Omental fat pad (tissue), 4 donors: ENCODE measurements at places on chromosomes 2 and 18. TPM values are rescaled to one million over a fixed set of nuclear protein-coding genes. Genes with fewer than 3 reads are reported as not detected.

Gene DAW1
- total RNA-seq = not detected

Gene ACADL
- total RNA-seq = 9.7 TPM

Gene ACVR1C
- total RNA-seq = 37.0 TPM

Gene SERPINB13
- not detected for total RNA-seq

Gene LINC00305
- total RNA-seq = not detected

Gene POTEE
- 0.12 TPM for total RNA-seq

DNA sequence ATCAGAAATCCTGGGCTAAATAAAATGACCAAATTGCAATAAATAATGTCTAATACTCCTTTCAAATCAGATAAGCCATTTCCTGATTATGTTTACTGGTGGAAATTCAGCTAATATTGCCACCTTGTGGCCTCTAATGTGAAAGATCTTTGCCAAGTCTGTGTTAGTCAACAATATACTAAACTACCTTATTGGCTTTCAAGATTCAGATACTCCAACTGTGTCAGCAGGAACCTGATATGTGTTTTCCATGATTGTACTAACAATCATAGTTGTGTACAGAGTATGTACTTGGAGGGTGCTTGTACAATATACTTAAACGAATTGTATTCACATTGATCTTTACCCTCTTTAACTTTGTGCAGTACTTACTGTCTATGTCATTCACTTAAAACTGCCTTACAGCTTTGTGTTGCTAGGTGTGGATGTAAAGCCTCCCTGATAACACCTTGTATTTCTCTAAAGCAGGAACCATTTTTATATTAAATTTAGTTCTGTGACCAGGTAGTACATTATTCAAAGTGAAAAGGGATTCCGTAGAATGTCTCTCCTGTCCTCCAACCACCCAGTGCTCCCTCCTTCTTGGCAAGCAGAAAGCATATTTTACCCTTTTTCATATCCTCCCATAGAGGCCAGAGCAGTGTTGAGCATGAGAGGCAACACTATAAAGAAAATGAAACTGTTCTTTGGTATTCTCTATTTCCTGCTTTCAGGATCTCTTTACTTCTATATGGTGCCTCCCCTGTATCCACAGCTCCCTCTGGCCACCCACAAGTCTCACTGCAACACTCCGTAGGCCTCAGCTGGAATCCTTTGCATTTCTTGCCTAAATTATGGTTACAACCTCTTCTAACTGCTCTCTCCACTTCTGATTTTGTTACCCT, 75.2 kb upstream of the C2orf15 start:
- no peak for DNase-seq

- DNase-seq = no peak
Observed at GRCh38 chr2:238862701-238863100, 14.8 kb downstream of the TWIST2 start.

- no peak for DNase-seq
Observed at GRCh38 chr2:219059725-219060682, 717 bp downstream of the IHH start.

DNA sequence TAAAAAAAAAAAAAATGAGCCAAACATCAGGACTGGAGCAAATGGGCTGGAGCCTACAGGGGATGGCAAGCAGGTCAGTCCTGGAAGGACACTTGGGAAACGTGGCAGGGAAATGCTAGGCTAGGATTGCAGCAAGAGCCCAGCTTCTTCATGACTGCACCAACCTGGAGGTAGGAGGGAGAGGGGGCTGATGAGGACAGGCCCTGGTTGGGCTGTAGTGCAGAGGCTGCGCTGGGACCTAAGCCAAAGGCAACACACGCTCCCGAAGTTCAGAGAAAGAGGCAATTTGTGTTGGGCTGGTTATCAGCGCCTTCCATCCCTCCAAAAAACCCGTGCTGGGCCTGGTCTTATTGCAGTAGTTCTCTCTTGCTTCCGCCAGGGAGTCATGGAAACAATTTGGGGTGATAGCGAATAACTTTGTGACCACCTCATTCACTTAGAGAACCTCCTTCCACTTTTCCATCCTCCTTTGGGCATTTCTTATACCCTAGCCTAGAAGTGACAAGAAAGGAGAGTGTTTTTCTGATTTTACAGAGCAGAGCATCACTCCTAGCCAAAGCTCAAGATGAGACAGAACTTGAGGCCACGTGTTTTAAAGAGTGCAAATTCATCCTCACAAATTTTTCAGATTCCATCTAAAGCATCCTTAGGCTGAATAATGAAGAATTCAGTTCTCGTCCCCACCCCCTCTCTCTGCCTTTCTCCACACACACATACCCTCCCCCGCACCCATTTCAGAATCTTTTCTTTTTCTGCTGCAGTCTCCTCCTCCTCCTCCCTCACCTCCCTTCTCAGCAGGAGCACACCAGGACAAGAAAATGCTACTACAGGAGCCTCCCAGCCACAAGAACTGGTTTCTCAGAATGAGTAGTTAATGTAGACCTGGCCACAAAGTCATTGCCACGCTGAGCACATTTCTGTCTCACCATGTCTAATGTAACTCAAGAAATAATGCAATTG, 82.5 kb upstream of the STPG4 start:
- no peak for DNase-seq

DNA sequence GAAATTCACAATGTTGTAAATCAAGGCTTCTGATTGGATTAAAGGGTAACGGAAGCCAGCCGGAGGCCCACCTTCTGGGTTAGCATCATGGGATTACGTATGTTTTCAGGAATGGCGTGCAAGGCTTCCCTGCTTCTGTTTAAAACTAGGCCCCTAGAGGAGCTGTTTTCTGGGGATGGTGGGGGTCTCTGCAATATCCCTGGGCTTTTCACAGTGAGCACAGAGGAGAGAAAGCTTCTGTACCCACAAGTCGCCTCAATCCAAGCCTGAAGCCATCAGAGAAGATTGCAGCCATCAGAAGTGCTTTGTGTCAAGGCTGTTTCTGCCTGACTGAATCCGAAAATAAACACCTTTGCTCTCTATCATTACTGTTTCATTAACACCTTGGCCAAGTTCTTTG, 226.9 kb upstream of the SMIM21 start:
- no peak for DNase-seq

- DNase-seq = no peak
Observed at GRCh38 chr2:224363281-224363680, 38.6 kb downstream of the FAM124B start.

DNA sequence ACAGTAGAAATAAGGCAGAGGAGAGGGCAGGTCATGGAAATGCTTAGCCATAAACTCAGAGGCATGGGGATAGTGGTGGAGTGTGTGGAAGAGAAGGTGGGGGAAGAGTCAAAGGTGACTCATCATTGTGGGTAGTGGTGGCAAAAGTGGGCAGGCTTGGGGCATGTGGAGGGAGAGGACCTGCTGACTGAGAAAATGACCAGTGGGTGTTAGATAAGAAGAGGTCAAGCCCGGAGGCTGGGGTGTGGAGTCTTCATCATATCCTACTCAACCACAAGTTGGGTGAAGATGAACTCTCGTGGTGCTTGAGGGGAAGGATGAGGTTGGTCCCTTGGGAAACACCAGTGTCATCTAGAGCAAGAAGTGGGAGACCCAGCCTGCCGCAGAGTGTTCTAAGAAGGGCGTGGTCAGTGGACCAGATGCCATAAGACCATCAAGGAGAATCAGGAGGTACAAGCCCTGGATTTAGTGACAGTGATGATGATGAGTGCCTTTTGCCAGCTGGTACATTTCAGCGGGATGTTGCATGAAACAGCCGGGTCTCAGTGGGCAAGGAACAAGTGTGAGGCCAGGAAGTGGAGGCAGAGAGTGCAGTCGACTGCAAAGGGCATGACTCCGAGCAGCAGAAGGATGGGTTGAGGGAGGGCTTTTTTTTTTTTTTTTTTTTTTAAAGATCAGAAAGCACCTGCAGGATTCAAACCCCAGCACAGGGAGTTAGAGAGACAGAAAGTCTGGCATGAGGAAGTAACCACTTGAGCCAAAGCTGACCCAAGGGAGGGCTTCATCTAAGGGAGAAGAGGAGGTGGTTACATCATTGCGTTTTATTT, 122.6 kb upstream of the SPRED2 start:
- no peak for DNase-seq

DNA sequence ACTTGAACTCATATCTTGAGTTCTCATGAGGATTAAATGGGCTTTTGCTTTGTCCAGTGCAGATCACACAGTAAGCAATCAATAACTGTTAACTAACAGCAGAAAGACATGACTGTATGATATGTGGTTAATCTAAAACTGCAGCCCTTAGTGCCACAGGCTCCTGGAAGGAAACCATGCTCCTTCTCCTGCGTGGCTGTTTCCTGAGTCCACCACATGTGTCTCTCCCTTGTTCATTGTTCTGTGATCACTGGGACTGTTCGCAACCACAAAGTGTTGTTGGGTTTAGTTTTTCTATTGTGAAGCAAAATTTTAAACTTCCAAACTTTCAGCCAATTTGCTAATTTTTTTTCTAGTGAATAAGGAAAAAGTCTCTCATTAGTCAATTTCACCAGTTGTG, 130.9 kb upstream of the PTPRM start:
- DNase-seq = no peak

DNA sequence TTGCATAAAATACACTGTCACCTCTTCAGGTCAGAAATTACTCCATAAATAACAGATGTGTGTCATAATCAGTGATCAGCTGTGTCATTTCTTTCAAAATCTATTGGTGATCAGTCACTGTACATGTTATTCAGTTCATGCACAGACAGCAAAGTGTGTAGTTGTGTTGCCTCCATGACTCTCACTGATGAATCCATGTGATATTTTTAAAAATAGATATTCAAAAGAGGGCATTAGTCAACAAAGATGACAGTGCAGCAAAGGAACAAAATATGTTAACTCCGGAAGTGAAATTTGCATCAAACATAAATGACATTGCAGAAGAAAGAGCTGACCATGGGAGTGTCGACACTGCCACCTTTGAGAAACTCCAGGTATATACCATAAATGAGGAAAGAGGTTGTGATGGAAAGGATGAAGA, 17.1 kb upstream of the MCM6 start:
- DNase-seq = no peak

GRCh38 chr2:181308766-181309515, 148.2 kb upstream of the ITGA4 start:
- no peak for DNase-seq

DNA sequence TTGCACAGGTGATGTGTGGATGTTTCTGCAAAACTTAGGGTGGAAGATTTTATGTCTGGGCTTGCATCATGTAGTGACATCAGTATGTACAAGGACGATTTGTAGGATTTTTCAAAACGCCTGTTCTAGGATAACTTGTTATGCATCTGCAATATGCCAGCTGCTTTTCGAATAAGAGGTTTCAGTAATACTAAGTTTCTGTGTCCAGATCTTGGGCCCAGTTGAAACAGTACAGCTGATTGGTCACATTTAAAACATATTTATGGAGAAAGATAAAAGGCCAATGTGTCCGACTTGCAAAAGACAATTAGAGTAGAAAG, 1.2 kb downstream of the PTPN4 start:
- no peak for DNase-seq

DNA sequence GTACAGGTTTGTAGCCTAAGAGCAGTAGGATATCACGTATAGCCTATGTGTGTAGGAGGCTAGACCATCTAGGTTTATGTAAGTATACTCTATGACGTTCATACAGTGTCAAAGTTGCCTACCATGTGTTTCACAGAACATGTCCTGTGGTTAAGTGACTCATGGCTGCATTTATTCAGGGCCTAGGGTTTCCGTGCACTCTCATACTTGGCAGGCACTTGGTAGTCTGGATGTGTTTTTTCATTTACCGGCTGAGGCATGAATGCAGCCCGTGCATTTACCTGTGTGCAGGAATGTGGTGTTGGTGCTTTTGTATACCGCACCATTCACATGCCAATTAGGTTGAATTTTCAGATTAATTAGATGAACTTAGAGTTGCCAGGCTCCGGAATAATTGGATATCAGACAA, 43.4 kb downstream of the MYL12B start:
- no peak for DNase-seq

DNA sequence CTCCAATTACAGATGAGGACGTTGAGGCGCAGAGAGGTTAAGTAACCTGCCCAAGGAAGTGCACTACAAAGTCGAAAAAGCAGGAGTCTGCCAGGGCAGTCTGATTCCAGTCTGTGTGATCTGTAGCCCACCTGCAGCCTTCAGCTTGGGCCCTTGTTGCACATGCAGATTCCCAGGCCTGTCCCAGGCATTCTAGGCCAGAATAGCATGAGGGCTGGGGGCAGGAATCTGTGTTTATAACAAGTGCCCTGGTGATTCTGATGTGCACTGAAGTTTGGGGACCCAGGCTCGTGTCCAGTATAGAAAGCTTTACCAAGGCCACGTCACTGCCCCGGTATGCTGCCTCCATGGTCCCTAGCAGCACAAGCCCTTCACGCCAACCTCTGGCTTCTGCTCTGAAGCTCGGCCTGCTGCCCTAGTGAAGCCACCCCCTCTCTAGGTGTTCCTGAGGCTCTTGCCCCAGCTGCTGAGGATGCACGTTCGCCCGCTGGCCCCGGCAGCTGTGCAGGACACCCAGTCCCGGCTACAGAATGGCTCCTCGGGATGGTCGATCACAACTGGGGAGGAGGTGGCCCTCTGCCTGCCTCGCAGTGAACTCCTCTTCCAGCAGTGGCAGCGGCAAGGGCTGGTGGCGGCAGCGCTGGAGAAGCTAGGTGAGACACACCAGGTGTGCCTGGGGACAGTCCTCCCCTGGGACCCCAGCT, 4.6 kb downstream of the CHRNG start:
- no peak for DNase-seq

DNA sequence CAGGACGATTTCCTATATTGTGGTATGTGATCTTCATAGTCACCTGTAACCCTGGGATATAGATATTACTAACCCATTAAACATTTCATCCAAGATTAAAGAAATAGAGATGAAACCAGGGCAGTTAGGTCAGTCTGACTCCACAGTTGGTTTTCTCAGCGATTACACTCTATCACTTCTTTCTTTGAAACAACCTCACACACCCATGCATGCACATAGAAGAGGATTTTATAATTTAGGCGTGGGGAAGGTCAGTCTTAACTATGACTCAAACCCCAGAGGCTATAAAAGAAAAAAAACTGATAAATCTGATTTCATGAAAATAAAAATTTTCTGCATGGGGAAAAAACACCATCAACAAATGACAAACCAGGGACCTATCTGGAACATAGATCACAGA, 54.2 kb downstream of the BCL2 start:
- no peak for DNase-seq

DNA sequence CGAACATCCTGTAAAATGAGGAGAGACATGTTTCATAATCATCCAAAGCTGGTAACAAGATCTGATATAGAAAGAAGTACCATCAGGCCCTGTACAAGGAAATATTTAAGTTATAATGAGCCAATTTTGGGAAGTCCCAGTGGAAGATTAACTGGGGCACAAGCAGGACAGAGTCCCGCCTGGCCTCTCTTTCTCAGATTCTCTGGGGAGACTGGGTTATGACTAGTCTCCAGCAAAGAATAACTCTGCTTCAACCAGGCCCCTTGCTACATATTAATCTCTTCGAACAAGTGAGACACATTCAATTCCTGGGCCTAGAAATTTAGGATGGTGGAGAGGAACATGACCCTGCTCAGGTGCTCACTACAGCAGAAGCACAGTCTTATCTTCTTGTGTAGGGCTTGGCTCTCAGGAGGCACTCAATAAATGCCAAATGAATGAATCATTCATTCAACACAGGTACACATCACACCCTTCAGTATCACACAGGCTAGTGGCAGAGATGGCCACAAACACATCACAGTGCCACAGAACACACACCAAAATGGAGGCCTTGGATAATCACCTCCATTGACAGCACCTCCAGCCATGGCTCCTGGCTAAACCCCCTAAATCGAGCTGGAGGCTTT, 46.4 kb upstream of the RNF152 start:
- DNase-seq = no peak
